Mesothelial cell of epicardium (in vitro differentiated cells): ENCODE measurements at places on chromosomes 2 and 18. TPM values are rescaled to one million over a fixed set of nuclear protein-coding genes. Genes with fewer than 3 reads are reported as not detected.

SPATA3 gene
- total RNA-seq: not detected in 3 replicates

STRN gene
- 24.9 to 26.6 TPM (median 25.7 TPM) in 3 replicates for total RNA-seq

DNA sequence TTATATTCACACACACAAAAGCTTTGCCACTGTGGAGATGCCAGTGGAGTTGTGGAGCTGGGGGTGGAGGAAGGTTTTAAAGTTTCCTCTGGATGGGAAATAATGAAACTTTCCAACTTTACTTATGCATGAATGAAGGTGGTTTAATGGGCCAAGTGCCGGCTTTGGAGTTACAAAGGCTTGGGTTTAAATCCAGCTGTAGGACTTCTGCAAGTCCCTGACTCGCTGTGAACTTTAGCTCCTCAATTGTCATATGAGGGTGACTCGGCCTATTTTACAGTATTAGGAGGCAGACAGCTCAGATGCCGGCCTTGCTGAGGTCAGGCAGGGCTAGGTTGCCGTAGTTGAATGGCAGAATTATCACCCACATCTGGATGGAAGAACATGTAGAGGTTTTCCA is 415.8 kb upstream of the TRIB2 start:
- no peak for DNase-seq

DNA sequence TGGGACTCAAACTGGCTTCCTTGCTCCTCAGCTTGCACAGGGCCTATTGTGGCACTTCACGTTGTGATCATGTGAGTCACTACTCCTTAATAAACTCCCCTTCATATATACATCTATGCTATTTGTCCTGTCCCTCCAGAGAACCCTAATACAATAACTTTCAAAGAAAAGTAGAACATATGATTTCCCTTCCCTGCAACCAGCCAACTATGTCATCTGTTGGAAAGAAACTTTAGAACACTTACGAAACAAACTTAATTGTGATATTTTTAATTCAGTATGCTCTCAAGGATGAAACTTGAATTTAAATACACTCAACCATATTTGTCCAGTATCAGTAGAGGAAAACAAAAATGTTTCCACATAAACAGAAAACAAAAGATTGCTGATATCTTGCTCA is 84.4 kb downstream of the DYM start:
- DNase-seq: no peak

DNA sequence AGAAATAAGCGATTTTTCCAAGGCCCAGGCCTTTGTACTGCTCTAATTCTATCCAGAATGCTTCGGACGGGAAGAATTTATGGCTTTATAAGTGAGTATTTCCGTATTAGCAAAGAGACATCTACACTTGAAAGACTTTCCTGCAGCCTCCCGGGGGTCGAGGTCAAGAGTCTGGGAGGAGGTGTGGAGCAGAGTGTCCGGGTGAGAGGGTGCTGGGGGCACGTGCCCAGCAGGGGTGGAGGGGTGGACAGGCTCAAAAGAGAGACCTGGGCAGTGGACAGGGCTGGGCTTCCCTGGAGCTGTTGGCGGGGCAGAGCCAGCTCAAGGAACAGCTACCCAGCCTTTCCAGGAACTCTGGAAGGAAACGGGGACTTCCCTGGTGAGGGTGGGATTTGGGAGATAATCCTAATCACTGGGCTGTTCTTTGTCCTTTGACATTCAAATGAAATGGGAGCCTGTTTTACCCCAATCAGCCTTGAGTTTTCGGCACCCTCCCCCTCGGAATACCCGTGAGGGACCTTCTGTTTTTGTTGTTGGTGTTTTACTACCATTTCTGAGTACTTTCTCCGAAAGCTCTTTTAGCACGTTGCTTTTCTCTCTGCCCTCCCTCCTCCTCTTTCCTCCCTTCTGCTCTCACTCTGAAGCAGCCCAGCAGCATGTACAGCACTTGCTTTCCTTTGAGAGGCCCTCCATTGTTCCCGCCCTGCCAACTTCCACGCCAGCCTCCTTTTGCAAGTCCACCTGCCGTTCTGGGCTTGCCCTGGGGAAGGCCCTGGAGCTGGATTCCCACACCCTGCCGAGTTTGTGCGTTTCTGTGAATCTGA is 164.7 kb downstream of the AGAP1 start:
- no peak for DNase-seq

AQP12B gene
- not detected in 3 replicates for total RNA-seq

UGT1A10 gene
- total RNA-seq: not detected in 3 replicates

DNA sequence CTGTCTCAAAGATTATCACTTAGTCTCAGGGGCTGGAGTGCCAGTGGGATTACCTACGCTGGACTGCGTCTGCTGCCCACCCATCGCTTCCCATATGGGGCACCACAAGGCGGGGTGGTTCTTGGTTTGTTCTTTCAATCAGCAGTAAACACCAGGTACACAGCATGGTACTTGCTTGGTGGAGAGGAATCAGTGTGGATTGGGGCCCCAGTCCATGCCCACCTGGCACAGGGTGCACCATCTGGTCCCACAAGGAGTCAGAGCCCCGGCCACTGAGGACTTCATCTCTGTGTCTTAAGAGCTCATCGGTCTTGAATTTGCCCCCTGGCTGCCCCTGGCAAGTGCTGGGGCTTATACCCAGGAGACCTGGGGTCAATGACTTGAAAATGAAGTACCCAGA is 96.2 kb downstream of the GLI2 start:
- DNase-seq: no peak

NCK2 gene
- 57.5 to 59.5 TPM (median 58.9 TPM) in 3 replicates for total RNA-seq

- no peak for DNase-seq
Measured at GRCh38 chr2:120494446-120494845, 148.5 kb downstream of the INHBB start.

MTCL1 gene
- total RNA-seq: 24.0 to 26.2 TPM (median 24.7 TPM) in 3 replicates

SPRED2 gene
- 31.5 to 32.2 TPM (median 32.0 TPM) in 3 replicates for total RNA-seq

DNA sequence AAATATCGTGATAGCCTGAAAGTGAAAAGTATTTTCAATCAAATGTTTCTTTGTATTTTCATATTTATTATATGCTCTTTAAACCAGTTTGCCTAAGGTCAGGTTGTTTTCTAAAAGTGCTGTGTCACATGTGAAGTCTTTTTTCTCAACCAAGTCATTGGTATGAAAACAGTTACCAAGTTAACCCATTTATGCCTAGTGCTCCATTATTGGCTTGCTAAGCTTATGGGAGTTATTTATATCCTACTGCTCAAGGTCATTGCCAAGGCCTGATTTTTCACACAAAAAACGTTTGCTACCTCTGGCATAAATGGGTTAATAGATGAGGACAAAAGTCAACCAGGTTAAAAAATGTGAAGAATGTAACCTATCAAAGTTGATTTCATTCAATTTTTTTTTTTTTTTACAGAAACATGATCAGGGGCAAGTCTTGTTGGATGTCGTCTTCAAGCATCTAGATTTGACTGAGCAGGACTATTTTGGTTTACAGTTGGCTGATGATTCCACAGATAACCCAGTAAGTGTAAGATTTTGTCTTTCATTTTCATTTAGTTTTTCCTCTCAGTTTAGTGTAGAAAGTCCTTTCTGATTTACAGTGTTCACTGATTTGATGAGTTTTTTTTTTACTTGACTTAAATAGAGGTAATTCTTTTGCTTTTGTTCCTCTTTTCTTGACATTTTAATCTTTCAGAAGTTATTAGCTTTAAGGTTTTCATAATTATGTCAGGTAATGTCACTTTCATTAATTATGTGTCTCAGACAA is 102.6 kb downstream of the PTPN4 start:
- DNase-seq: no peak

- DNase-seq: no peak
Measured at GRCh38 chr2:218291318-218292047, 820 bp downstream of the TMBIM1 start.

DNA sequence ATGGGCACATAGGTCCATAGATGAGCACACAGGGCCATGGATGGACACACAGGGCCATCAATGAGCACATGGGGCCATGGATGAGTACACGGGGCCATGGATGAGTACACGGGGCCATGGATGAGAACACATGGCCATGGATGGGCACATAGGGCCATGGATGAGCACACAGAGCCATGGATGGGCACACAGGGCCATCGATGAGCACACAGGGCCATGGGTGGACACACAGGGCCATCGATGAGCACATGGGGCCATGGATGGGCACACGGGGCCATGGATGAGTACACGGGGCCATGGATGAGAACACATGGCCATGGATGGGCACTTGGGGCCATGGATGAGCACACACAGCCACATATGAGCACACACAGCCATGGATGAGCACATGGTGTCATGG is 192.6 kb upstream of the HDAC4 start:
- DNase-seq: no peak

DNA sequence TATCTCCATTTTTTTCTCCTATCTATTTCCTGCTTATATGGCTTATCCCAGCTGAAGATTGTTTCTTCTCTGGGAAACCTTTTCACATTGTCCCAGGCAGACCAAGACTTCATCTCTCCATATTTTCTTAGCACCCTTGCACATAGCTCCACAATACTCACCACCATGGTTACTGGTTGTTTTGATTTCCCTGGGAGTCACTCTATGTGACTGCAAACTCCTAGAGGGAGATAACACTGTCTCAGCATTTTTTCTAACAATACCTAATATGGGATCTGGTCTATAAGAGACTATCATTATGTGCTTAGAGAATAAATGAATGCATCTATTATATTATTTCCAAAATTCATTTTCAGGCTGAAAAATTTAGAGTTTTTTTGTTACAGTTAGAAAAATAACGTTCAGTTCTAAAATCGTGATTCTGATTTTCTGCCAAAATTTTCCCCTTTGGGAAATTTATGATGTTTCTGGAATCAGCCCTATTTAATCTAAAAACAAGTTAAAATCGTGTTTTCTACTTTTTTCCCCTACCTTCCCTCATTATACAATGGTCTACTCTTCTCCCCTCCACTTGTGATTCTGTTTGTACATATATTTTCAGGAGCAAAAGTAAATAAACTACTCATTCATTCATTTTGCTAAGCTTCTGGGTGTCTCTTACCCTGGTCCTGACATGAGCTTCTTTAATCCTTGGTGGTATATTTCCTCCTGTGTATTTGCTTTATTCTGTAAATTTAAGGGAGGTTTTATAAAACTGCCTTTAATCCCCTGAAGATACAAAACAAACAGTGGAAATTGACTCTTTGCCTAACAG is 95.4 kb downstream of the HNMT start:
- DNase-seq: no peak

GRCh38 chr2:181231151-181231550 is 226.0 kb upstream of the ITGA4 start:
- DNase-seq: no peak

- peak; percentile 42 for DNase-seq
Measured at GRCh38 chr2:190343536-190344275, at the start of gene INPP1. TSS of gene INPP1 (plus strand) at chr2:190343589. CDS start at chr2:190360103, 16,514 bp downstream.

DNA sequence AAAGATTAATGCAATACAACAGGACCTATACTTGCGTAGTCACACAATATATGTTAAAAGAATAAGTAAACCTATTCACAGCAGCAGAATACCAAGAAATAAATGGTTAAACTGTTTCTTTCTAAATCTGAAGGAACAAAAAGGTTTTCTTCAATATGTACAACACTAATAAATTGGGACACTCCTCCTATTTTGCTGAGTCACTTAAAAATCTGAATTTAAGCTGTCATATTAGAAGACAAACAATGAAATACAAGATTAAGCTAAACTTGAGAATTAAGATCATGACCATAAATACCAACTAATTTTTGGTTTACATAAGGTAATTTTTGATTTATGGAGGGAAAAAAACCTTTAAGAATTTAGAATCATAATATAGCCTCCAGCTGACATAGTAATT is 92.8 kb downstream of the ARHGEF33 start:
- DNase-seq: no peak

CNGA3 gene
- total RNA-seq: not detected in 3 replicates

DNA sequence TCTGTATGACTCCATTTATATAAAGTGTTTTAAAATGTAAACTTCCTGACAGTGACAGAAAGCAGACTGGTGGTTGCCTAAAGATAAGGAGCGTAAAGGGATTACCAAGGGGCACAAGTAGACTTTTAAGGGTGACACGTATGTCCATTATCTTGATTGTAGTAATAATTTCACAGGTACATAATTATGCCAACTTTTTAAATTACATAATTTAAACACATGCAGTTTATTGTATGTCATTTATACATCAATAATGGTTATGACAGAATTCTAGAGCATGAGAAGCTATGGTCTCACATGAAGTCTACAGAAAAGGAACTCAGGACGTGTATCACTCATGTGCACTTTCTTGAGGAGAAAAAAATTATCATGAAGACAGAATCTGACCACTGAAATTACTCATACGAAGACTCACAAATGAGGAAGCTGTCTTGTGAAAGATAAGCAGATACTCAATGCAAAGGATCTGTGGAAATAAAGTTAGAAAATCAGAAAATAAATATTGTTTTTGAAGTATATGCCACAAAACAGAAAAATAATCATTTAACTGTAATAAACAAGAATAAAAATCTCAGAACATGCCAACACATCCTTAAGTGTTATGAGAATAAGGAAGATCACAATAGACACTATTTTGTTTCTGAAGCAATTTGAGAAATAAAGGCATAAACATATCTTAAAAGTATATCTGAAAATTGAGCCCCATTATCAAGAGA is 84.4 kb downstream of the TMEM131 start:
- no peak for DNase-seq

DNA sequence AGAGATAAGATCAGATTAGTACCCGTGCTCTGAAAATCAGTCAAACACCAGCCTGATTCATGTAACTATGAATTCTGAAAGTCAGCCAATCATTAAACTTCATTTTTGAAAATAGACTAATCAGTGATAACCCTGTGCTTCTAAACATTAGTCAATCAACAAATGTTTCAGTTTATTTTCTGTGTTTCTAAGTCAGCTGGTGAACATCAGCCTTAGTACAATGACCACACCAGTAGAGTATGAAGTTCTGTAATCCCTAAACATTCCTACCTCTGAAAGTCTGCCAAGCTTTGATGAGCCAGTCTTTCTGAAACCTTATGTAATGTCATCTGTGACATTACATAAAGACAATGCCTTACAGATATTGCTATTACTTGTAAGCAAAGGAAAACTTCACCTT is 807.4 kb upstream of the CRIM1 start:
- no peak for DNase-seq

TEKT4 gene
- not detected in 3 replicates for total RNA-seq

DNA sequence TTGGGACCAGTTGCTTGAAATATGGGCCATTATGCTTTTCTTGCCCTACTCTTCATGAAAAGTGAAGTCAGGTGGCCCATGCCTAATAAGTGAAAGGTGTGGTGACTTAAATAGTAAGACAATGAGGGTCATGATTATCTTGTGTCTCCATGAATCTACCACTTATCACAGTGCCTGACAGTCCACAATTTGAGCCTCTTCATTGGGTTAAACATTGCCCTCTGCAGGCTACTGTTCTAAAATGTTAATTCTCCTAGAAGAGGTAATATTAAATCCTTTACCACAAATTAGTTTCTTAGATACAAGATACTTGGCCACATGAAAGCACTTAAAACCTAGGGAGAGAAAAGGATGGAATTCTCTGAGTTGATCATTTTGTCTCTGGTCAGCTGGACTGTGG is 4.0 kb downstream of the EGR4 start:
- no peak for DNase-seq

KIAA2012 gene
- total RNA-seq: 0.24 to 0.45 TPM (median 0.25 TPM) in 3 replicates

DNA sequence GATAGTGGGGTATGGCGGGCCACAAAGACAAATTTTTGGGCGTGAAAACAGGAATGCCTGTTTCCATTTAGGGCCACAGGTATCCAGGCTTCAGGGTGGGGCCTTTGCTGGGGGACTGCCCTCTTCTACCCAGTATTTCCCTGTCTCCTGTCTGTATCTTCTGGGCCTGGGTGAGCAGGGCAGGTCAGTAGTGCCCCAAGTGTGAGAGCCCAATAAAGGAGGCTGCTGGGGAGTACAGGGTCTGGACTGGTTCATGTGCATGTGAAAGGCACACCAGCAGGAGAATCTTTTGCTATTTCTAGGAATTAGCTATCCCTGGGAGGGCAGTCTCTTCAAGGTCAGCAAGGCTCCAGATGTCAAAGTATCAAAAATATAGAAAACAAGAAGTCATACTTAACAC is 71.5 kb downstream of the MEX3C start:
- DNase-seq: no peak

GRCh38 chr18:76564655-76565237 is 69.7 kb upstream of the ZNF516 start:
- no peak for DNase-seq
